HCT116 (cell line): ENCODE measurements at places on chromosomes 2 and 18. TPM values are rescaled to one million over a fixed set of nuclear protein-coding genes. Genes with fewer than 3 reads are reported as not detected.
A peak's percentile ranks its signal among the peaks of the same experiment; 100 is the strongest.

DSG4 gene
- 0.07 TPM for total RNA-seq

DNA sequence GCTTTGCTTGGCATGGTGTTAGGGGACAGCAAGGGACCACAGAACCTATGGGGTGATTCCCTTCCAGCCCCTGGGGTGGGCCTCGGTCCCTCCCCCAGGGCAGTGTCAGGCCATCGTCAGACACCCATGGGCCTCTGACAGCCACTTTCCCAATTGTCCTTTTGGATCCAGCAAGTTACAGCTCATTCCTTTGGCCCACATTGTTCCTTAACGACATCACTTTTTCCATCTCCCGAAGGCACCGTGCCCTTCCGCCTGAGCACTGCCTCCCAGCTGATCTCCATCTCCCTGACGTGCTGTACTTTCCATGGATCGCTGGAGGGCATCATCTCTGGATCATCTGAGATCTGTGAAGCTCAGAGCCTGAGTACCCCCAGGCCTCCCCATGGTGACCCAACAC, 10.4 kb upstream of the KCNK3 start:
- no peak for DNase-seq

GRCh38 chr2:100643467-100643866, 80.7 kb downstream of the PDCL3 start:
- no peak for DNase-seq

DNA sequence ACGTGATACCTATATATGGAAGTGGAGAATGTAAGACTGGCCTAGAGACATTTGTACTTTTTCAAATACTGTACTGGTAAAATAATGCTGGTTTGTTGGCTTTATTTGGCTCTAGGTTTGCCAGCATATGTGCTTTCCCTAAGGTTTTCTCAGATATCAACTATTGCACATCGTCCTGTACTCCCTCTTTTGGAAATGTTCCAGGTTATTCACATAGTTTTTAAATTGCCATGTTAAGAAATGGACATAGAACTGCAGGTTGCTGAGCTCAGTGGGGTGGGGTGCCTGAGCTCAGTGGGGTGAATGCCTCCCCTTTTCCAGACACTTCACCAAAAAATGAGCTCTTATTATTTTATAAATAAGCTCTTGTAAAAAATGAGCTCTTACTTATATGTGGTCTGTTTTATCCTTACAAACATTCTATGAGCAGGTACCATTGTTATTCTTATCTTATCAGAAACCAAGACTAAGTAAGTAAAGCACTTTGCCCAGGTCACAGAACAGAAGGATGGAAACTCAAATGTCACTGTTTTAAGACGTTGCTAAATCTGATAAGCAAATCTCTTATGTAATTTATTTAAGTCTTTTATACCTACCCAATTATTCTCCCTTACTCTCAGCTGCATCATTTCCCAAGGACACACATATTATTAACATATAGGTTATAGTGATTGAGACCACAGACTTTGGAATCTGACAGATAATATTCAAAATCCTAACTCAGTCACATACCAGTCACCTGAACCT, 99.0 kb downstream of the CPS1 start:
- no peak for DNase-seq

DNA sequence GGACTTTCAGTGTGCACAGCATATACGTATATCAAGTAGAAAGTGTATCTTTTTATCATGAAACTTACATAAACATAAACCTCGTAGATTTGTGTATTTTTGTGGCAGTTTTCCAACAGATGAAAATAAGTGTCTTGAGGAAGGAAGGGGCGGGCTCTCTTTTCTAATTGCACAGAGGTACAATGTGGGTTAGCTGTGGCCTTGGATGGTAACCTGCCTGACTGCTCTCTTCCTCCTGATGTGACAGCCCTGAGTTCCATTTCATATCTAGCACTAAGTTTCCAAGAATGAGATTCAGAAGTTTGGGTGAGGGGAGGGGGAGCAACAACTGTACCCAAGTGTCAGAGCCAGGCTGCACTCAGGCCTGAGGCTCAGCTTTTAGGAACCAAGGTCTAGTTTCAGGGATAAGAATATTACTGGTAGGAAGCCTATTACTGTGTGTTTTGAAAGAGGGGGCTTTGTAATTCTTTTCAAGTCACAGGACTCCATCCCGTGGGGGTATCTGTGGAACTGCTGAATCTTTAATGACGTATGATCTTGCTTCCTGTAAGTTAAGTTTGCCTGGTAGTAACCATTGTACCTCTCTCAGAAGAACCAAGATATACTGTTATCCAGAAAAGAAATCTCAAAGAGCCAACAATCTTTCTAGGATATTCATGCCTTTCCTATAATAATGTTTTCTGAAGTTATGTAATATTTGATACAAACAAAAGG, 483.7 kb downstream of the PTPRM start:
- no peak for DNase-seq

DNA sequence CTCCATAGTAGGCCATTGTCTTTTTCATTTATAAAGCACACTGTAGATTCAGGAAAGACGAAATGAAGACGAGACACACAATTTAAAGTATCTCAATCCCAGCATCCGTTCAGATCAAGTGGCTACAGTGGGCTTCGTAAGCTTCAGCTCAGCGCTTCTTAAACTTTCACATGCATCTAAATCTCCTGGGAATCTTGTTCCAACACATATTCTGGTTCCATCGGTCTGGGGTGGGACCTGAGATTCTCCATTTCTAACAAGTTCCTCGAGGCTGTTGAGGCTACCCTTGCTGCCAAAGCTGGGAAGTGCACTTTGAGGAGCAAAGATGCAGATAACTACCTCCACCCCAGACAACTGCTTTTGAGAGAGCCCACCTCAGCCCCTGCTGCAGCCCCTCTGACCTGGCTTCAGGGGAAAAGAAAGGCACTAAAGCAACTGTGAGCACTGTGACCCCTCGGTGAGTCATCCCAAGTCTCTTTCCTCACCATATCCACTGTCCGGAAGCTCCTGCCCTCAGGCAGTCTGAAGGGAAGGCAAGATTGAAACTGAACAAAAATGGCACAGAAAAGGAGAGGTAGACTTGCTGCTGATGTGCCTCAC, 201.1 kb upstream of the FBXO11 start:
- peak; percentile 55 for DNase-seq

DNA sequence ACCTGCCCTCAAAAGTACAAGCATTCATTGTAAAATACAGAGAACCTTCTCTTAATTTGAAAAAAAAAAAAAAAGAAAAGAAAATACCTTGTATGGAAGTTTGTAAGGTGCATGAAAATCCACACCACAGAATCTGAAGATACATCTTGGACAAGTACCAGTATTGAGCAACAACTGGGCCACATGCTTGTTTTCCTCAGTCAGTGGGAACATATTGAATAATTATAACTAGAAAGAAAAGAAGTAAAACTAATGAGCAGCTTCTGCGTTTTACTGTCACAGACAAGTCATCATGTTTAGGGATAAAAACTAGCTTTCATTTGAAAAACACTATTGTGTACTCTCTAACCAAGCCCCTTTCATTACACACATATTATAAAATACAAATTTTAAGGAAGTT, 5.8 kb upstream of the PEX13 start:
- DNase-seq = no peak

DNA sequence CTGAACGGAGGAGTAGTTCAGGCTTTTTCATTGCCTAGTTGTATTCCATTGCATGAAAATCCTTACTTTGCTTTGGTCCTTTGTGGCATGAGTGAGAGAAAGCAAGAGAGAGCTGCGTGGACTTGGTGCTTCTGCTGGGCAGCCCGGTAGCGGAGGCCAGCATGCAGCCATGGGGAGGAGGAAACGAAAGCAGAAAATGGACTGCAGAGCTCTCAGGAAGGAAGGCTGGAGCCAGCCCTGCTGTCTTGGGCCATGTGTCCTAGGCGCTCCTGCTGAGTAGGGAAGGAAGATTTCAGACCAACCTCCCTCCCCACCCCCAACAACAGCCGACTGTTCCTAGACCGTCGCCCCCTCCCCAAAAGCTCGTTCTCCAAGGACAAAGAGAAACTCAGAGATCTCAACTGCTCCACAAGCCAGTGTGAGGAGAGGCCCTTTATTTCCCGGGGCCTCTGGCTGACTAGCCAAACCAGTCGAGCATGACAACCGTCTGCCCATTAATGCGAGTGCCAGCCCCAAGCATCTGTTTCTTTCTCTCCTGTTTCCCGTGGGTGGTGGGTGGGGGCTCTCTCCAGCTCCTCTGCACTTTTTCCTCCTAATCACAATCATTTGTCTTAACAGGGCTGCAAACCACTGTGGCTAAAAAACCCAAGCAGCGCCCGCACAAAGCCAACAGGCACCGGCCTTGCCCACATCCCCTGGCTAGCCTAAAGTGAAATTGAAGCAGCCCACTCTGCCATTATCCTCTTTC, 66.8 kb upstream of the FZD7 start:
- no peak for DNase-seq

DNA sequence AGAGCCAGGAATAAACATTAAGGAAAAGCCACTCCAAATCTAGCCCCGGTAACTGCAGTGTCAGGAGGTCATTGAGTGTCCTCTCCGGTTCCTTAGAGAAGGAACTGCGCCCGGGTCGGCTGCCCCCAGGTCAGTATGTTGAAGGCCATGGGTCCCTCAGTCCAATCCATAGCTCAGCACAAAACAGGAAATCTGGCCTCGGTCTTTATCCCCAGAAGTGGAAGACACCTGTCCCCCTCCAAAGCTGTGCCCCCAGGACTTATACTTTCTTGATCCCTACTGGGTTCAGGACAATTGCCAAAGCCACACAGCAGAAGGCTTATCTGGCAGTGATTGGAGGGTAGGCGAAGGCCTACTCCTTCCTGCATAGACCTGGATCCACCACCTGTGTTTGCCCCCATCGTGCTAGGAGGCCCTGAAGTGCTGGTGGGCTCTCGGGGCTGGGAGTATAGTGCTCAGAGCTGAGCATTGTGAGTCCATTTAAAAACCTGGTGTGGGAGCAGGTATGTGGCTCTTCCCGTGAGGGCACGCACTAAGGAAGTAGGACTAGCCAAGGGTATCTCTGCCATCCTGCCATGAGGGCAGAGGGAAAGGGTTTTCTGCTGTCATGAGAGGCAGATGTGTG, 178.6 kb downstream of the SEPTIN10 start:
- DNase-seq = no peak

ITGA4 gene
- 0.49 TPM for total RNA-seq

VIT gene
- total RNA-seq = not detected

DNA sequence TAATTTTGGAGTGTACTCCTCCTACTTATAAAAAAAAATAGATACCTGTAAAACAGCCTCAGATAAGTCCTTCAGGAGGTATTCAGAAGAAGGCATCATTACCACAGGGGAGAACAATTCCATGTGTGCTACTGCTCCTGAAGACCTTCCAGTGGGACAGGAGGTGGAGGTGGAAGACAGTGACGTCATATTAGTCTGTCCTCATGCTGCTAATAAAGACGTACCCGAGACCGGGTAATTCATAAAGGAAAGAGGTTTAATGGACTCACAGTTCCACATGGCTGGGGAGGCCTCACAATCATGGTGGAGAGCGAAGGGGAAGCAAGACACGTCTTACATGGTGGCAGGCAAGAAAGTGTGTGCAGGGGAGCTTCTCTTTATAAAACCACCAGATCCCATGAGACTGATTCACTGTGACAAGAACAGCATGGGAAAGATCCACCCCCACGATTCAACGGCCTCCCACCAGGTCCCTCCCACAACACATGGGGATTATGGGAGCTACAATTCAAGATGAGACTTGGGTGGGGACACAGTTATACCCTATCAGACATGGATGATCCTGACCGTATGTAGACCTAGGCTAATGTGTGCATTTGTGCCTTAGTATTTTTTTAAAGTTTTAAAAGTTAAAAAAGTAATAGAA, 98.4 kb downstream of the NDUFA10 start:
- no peak for DNase-seq

QPCT gene
- not detected for total RNA-seq

DNA sequence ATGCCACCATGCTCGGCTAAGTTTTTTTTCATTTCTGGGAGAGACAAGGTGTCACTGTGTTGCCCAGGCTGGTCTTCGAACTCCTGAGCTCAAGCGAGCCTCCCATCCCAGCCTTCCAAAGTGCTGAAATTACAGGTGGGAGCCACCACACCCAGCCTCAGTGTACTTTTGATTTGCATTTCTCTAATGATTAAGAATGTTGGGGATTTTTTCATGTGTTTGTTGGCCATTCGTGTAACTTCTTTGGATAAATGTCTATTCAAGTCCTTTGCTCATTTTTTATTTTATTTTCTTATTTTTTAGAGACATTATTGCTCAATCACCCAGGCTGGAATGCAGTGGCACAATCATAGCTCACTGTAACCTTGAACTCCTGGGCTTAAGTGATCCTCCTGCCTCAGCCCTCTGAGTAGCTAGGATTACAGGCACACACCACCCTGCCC, 73.1 kb downstream of the TMEM185B start:
- no peak for DNase-seq

- DNase-seq = no peak
Measured at GRCh38 chr2:168158586-168158985, 88.8 kb downstream of the STK39 start.

DNA sequence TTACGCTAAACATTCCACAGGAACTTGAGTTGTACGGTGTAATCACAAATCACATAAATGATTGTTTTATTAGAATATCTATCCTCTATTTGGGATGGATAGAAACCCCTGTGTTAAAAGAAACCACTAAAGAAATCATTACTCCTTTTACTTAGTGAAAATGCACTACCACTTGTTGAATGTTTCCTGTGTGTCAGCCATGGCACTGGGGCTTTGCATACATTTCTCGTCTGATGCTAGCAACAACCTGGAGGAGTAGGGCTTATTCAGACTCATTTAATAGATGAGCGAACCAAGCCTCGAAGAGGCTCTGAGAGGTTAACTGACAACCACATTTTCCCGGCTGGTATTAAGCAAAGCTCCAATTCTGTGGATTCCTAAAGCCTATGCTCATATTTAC, 60.5 kb upstream of the PELI1 start:
- no peak for DNase-seq

DNA sequence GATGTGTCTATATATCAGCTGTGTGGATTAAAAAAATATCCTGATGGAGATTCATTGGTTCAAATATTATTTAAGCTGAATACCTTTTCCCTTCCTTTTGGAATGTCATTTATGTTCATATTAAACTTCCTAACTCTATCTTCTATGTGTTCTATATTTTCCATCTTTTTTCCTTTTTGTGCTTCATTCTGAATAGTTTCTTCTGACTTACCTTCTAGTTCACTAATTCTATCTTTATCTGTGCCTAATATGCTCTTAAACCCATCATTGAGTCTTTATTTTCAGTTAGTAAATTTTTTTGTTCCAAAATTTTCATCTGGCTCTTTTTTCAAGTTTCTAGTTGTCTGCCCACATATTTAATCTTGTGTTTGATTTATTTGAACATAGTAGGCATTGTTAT, 219.4 kb upstream of the STON1 start:
- DNase-seq = no peak
